ENCODE measurements at places on chromosomes 2 and 18. TPM values are rescaled to one million over a fixed set of nuclear protein-coding genes. Genes with fewer than 3 reads are reported as not detected.

Gene SP140
- 0.07 TPM for total RNA-seq

GRCh38 chr2:229490167-229490566 is 219.1 kb upstream of the PID1 start:
- no peaks in the 10 kb centered on the region for H3K36me3 ChIP-seq
- no peak for DNase-seq
- H3K4me1 ChIP-seq = peaks cover 13% of the 10 kb centered on the region
- H3K4me3 ChIP-seq = no peak overlapping the region
- H3K27me3 ChIP-seq = no peaks in the 10 kb centered on the region
- no peak overlapping the region for H3K27ac ChIP-seq

Gene MARS2
- total RNA-seq = 10.2 TPM

DNA sequence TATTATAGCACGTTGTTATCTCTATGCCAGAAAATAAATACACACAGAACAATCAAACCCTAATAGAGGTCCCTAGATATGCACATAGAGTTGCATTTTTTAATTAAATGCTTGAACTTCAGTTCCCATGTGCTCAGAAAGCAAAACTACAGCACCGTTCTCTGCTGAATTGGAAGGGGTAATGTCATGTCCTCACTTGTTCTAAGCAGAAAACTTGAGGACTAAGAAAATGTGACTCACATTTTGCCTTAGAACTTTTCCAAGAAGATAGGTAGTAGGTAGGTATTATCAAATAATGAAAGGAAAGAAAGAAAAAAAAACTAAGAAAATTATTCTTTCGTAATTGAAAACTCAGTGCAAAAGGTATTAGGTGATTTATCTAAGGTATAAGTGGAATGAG is 607.3 kb downstream of the ERBB4 start:
- H3K27me3 ChIP-seq = no peaks in the 10 kb centered on the region
- peaks cover 13% of the 10 kb centered on the region for H3K4me1 ChIP-seq
- H3K36me3 ChIP-seq = no peaks in the 10 kb centered on the region
- H3K27ac ChIP-seq = no peak overlapping the region
- no peak overlapping the region for H3K4me3 ChIP-seq

Gene ACTG2
- 0.42 TPM for total RNA-seq

DNA sequence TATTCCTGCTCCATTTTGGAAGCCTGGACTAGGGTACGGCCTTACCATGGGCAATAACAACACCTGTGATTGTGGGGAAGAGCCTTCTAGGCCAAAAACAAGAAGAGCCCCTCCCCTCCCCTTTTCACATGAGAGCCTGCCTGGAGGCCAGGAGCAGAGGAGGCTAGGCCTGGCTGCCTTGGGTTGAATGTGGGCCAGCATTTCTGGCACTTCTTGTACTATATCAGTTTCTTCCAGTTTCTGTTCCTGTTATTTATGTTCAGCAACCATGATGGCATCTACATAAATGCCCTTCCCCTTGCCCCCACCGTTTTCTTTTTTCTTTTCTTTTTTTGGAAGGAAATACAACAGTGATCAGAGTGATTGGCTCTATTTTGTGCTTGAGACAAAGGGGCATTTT is 58.4 kb downstream of the KCTD18 start:
- no peaks in the 10 kb centered on the region for H3K36me3 ChIP-seq
- no peaks in the 10 kb centered on the region for H3K27me3 ChIP-seq
- H3K4me3 ChIP-seq = no peak overlapping the region
- DNase-seq = no peak

GRCh38 chr2:99439971-99440505 is 49.8 kb downstream of the REV1 start:
- no peak overlapping the region for H3K27ac ChIP-seq
- DNase-seq = no peak
- no peaks in the 10 kb centered on the region for H3K27me3 ChIP-seq
- peaks cover 16% of the 10 kb centered on the region for H3K36me3 ChIP-seq

Gene RBM44
- total RNA-seq = 0.67 TPM

GRCh38 chr2:217901835-217902378 is 100.9 kb downstream of the TNS1 start:
- H3K36me3 ChIP-seq = no peaks in the 10 kb centered on the region
- H3K4me1 ChIP-seq = peaks cover 16% of the 10 kb centered on the region
- no peak overlapping the region for H3K4me3 ChIP-seq
- no peak for DNase-seq
- H3K27me3 ChIP-seq = no peaks in the 10 kb centered on the region

DNA sequence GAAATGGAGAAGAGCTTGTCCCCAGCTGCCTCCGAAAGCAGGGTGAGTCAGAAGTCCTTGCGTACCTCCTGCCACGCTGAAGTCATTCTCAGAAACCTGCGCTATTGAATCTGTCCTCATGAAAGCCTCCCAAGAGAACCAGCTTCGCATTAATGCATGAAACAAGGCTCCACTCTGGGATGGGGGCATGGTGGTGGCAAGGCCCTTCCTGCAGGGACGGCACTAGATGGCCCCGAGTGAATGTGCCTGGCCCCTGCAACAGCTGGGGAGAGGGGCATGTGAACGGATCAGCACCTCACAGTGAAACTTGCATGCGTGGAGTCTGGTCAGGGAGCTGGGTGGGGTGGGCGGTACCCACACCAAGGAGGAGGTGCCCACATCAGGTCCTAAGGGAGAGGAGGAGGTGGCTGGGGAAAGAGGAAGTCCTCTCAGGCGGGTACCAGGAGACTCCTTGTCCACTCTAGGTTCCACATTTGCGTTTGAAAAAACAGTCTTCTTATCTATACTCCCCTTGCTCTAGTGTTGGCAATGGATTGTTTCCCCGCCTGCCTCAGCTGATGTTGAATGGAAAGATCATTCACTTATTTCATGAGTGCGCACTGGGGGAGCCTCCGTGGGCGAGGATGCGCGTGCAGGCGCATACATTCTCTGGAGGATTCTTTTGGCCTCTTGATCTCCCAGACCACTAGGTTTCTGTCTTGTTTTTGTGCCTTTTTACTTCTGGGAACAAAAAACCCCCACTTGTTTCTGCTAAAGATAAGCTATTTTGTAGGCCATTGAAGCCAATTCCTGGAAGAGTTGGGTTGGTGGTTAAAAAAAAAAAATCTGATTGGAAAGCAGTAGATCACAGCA is 104.7 kb downstream of the KLHL29 start:
- DNase-seq = peak; percentile 10
- H3K36me3 ChIP-seq = no peaks in the 10 kb centered on the region
- no peaks in the 10 kb centered on the region for H3K27me3 ChIP-seq

GRCh38 chr2:26424221-26424620 is 22.5 kb downstream of the DRC1 start:
- H3K27ac ChIP-seq = no peak overlapping the region
- no peak for DNase-seq
- no peaks in the 10 kb centered on the region for H3K36me3 ChIP-seq
- no peak overlapping the region for H3K4me3 ChIP-seq
- H3K4me1 ChIP-seq = peaks cover 7% of the 10 kb centered on the region

GRCh38 chr2:75539955-75540716 is 20.6 kb downstream of the EVA1A start:
- H3K36me3 ChIP-seq = no peaks in the 10 kb centered on the region
- no peaks in the 10 kb centered on the region for H3K27me3 ChIP-seq
- no peak overlapping the region for H3K4me3 ChIP-seq
- H3K4me1 ChIP-seq = no peaks in the 10 kb centered on the region
